ENCODE measurements at places on chromosomes 2 and 18. TPM values are rescaled to one million over a fixed set of nuclear protein-coding genes. Genes with fewer than 3 reads are reported as not detected.
A peak's percentile ranks its signal among the peaks of the same experiment; 100 is the strongest.

The CFC1 gene
- not detected for total RNA-seq

The ASB18 gene
- not detected for total RNA-seq

The AMER3 gene
- total RNA-seq = not detected

GRCh38 chr2:84694088-84694622, 177.9 kb downstream of the DNAH6 start:
- H3K27ac ChIP-seq = no peak overlapping the region
- no peak overlapping the region for H3K4me3 ChIP-seq
- no peaks in the 10 kb centered on the region for H3K27me3 ChIP-seq
- H3K4me1 ChIP-seq = no peaks in the 10 kb centered on the region

GRCh38 chr2:6181525-6181924, 489.3 kb downstream of the SOX11 start:
- no peaks in the 10 kb centered on the region for H3K36me3 ChIP-seq
- no peak overlapping the region for H3K4me3 ChIP-seq
- no peak overlapping the region for H3K27ac ChIP-seq

- no peak for DNase-seq
- no peaks in the 10 kb centered on the region for H3K36me3 ChIP-seq
- no peaks in the 10 kb centered on the region for H3K4me1 ChIP-seq
- H3K27ac ChIP-seq = no peak overlapping the region
These were observed 181.2 kb upstream of the LRATD1 start for GRCh38 chr2:14451312-14451711.

DNA sequence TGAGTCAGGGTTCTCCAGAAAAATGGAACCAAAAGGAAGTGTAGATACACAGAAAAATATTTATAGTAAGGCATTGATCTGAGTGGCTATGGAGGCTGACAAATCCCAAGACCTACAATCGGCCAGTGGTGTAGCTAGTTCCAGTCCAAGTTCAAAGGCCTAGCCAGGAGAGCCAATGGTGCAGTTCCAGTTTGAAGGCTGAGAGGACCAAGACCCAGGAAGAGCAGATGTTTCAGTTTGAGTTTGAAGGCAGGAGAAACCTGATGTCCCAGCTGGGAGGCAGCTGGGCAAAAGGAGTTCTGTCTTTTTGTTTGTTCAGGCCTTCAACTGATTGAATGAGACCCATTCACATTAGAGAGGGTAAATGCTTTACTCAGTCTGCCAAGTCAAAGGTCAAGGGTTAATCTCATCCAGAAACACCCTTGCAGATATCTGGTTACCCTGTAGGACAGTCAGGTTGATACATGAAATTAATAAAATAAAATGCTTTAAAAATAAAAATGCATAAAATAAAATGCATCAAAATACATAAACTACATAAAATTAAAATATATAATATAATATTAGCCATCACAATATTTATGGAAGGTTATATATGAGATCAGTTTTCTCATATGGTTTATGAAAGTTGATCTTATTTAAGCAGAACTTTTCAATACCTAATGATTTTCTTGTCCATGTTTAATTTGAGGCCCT, 38.7 kb downstream of the KCNE4 start:
- H3K27ac ChIP-seq = no peak overlapping the region
- peaks cover 2% of the 10 kb centered on the region for H3K4me1 ChIP-seq
- no peaks in the 10 kb centered on the region for H3K27me3 ChIP-seq
- no peak for DNase-seq
- no peaks in the 10 kb centered on the region for H3K36me3 ChIP-seq
- no peak overlapping the region for H3K4me3 ChIP-seq

DNA sequence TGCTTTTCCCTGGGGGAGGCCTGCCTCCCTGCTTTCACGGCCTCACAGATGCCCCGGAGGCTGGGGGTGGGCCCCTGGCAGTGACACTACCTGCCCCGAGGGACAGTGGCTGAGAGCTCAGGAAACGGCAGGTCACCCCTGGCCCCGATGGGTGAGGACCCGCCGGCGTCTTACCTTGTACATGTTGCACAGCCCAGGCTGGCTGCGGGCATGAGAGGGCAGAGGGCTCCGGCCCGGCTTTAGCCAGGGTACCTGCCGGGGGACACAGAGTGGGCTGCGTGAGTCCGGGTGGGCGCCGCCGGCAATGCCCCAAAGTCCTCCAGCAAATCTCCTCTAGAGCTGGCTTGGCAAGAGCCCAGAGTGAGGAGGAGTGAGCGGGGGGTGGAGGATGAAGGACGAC, 122.9 kb downstream of the MBP start:
- H3K36me3 ChIP-seq = no peaks in the 10 kb centered on the region
- H3K27me3 ChIP-seq = no peaks in the 10 kb centered on the region
- peak; percentile 77 for DNase-seq
- H3K27ac ChIP-seq = no peak overlapping the region
- peaks cover 3% of the 10 kb centered on the region for H3K4me1 ChIP-seq

- DNase-seq = no peak
- H3K36me3 ChIP-seq = no peaks in the 10 kb centered on the region
- H3K4me1 ChIP-seq = peaks cover 25% of the 10 kb centered on the region
- peak overlapping the region; percentile 97 for H3K27ac ChIP-seq
These were observed 8.4 kb downstream of the HOXD8 start for GRCh38 chr2:176137906-176138305.

Data from kidney (tissue), 22 donors.